ENCODE measurements at places on chromosomes 16 and 17.

- DNase-seq: no peak
Observed at GRCh38 chr17:80479246-80479566, 2.8 kb upstream of the NPTX1 start.

- DNase-seq: no peak
Observed at GRCh38 chr16:77738706-77739558, 16.6 kb downstream of the NUDT7 start.

GRCh38 chr17:68020409-68020756 lies 15.2 kb upstream of the KPNA2 start:
- DNase-seq: no peak

DNA sequence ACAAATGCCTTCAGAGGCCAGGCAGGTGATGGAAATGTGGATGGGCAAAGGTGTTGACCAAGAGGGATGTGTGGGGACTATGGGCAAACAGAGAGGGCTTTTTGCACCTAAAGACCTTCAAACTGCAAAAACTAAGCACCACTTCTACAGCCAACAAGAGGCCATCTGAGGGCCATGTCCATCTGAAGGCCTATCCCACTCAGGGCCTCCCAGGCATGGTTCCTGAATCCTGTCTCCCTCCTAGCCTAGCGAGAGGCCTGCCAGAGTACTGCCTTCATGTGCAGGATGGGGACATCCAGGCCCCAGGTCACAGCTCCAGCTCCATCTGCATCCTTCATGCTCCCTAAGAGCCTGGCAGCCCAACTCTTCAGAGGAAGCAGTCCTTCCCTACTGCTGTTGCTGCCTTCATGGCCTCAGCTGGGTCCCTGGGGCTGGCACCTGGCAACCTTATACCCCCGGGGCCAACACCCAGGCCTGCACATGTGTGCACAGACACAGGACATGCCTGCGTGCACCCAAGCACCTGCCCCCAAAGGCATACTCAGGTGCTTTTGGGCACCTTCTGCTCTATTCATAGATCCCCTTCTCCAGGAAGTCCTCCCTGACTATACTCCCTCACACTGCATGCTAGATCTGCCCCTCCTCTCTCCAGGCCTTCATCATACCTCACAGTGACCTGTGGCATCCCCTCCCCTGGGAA lies 95.2 kb downstream of the C16orf78 start:
- DNase-seq: no peak

DNA sequence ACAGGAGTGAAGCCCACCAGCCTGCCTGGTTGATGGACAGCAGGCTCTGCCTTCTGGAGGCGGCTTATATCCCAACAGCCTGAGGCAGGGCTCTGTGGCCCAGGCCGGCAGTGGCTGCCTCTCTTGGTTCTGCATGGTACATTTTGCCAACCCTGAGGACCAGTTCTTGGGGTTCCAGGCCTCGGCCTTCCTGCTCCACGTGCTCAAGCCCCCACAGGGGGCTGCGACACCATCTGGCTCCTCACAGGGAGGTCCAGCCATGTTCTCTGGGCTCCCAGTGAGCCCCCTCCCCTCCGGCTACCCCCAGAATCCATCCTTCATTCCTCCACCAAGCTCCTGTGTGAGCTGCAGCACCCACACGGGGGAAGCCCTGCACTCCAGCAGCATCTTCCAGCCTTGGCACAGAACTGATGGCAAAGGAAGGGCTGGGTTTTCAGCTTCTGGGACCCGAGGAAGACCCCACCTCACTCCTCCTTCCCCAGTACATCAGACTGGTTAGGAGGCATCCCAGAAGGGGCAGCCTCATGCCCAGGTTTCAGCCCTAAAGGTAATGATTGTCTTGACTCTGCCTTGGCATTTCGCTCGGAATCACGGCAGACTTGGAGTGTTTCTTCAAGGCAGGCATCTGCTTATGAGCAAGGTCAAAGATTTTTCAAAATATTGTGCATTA lies 231.2 kb downstream of the CPPED1 start:
- no peak for DNase-seq

DNA sequence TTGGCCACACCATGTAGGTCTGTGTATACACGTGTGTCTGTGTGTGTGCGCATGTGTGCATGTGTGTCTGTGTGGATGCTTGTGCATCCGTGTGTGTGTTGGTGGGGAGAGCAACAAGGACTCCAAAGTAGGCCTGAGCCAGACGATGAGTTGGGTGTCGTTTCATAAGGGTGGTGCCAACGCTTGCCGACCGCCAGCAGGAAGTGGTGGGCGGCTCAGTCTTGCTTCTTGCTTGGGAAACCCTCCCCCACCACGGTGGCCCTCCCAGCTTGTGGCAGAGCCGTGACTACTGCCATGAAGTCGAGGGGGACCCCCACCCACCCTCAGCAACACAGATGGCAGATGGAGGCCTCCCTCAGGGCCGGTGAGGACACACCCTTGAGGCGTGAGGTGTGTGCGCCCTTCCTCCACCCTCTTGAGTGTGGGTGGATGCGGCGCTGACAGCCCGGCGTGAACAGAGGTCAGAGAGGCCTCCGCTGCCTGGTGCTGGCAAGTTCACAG lies 17.5 kb downstream of the SBK1 start:
- DNase-seq: peak; percentile 82

DNA sequence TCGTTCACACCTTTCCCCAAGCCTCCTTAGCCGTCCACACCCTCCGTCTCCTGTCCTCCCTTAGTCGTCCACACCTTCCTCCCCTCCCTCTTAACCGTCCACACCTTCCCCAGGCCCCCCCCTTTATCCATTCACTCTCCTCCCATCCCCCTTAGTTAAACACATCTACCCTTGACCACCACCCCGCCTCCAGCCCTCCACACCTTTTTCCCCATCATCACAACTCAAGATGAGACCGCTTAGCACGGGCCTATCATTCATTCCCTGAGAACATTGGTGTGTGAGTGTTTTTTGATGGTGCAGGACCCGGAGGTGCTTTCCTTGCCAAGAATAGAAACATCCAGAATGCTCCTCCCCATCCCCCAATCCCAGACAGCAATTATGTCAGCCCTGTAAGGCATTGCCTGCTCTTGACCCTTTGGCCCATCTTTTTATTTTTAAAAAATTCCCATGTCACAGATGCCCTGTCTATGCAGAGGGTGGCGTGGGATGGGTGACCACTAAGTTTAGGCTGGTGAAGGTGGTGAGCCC lies 1.4 kb downstream of the TENT4B start:
- DNase-seq: no peak

- peak; percentile 80 for DNase-seq
Observed at GRCh38 chr17:80426671-80427326, 11.8 kb downstream of the ENDOV start.

GRCh38 chr16:89380681-89381080 lies 109.7 kb downstream of the ANKRD11 start:
- no peak for DNase-seq

- no peak for DNase-seq
Observed at GRCh38 chr17:76327696-76328095, 19.6 kb upstream of the QRICH2 start.

DNA sequence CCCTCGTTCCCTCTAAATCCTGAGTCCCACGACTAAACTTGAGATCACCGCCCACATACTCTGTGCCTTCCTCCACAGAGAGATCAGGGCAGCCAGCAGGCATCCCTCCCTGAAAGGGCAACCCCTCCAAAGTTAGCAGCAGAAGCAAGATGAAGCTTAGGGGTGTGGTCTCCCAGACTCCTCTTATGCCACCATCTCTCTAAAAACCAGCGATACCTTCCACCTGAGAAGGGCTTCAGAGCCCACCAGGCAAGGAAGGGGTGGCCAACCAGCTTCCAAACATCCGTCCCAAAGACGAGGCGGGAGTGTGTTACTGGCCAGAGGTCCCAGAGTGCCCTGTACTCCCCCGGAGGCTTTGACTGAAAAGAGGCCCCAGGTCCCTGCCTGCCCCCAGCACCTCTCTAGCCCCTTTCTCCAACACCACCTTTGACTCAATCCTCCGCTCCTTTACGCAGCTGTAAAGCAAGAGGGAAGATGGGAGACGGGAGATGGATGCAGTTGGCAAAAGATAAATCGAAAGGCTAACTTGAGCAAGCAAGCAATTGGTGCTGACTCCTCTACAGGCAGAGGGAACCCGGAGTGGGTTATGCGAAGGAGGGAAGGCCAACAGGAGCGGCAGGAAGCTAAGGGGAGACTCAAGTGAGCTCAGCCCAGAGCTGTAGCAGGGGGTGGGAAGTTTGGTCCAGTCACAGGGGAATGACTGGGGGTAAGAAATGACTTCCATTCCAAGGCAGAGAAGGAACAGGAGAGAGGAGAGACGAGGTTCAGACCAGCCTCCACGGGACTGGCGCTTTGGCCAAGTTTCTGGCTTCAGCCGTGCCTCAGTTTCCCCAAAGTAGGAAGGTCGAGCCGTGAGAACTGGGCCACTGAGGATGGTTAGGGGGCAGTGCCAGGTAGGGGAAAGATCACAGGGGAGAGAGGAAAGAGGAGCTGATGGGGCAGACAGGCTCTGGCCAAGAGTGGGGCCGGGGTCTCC lies 1.0 kb downstream of the ST3GAL2 start:
- no peak for DNase-seq

DNA sequence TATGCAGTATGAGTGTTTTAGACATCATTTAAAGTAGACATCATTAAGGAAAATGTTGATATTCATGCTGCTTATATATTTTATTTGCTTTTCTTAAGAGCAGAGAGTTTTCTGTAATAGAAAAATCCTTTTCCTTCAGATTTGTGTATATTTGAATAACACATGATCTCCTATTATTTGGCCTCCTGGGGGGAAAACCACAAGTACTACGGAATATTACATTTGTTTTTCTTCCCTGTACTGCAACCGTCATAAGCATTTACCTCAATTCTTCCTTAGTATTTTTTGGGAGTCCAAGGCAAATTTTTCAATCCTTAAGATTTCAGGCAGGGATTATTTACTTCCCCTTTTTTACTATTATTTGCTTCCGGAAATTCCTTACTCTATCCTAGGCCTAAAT lies 6.0 kb downstream of the RSPRY1 start:
- DNase-seq: no peak

GRCh38 chr17:5580367-5580766 lies 3.9 kb downstream of the NLRP1 start:
- no peak for DNase-seq

DNA sequence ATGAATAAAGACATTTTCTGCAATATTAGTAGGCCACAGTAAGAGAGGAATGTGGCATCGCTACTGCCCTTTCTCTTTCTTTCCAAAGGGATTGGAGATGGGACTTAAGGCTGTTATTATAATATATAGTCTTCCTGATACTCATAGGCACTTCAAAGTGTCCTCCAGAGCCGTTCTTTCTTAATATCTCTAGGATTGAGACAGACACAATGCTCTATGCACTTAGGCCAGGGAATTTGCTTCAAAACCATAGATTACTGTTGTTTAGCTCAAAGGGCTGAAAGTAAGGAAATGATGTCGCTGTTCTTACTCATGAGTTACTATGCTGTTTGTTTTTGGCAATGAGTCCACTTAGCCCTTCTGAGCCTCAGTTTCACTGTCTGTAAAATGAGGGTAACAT lies 590.5 kb downstream of the CDH11 start:
- no peak for DNase-seq

GRCh38 chr17:78882540-78883088 lies 20.4 kb downstream of the CEP295NL start:
- no peak for DNase-seq

DNA sequence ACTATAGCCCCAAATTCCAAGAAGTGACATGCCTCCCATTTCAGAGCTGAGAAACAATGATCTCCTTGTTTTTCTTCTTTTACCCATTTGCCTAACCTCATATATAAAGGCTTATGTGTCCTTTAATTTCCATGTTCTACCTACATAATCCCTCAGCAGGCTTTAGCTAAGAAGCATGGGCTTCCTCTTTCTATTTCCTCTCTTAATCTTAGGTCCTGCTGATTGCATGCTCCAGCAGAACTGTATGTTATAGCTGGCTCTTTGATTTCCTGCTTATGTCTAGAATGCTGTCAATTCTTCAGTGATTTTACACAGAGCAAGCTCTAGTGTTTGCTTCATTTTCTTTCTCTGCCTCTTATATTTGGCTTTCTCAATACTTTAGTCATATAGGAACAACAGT lies 151.7 kb upstream of the COX10 start:
- DNase-seq: no peak

GRCh38 chr16:73143576-73144422 lies 95.9 kb upstream of the ZFHX3 start:
- no peak for DNase-seq

GRCh38 chr16:12518241-12519175 lies 285.2 kb downstream of the CPPED1 start:
- no peak for DNase-seq

GRCh38 chr17:39364236-39365025 lies 37.0 kb downstream of the FBXL20 start:
- no peak for DNase-seq

DNA sequence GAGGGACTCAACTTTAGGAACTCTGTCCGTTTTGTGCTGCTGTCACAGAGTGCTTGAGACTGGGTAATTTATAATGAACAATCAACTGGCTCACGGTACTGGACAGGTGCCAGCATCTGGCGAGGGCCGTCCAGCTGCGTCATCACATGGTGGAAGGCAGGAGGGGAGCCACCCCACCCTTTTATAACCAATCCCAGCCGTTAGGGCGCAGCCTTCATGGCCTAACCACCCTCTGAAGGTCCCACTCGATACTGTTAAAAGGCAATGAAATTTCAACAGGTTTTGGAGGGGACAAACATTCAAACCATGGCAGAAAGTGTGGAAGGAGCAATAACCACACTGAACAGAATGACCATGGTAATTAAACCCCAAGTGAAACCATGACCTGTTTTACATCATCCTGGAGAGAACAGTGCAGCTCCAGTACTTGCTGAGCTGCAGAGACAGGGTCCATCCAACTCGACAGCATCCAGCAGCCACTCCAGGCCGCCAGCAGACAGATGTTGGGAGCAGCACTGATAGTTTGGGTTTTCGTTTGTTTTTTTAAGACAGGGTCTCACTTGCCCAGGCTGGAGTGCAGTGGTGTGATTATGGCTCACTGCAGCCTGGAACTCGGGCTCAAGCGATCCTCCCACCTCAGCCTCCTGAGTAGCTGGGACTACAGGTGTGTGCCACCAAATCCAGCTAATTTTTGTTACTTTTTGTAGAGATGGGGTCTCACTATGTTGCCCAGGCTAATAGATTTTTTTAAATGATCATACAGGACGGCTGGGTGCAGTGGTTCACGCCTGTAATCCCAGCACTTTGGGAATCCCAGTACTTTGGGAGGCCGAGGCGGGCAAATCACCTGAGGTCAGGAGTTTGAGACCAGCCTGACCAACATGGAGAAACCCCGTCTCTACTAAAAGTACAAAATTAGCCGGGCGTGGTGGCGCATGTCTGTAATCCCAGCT lies 11.0 kb downstream of the CHMP6 start:
- DNase-seq: no peak

DNA sequence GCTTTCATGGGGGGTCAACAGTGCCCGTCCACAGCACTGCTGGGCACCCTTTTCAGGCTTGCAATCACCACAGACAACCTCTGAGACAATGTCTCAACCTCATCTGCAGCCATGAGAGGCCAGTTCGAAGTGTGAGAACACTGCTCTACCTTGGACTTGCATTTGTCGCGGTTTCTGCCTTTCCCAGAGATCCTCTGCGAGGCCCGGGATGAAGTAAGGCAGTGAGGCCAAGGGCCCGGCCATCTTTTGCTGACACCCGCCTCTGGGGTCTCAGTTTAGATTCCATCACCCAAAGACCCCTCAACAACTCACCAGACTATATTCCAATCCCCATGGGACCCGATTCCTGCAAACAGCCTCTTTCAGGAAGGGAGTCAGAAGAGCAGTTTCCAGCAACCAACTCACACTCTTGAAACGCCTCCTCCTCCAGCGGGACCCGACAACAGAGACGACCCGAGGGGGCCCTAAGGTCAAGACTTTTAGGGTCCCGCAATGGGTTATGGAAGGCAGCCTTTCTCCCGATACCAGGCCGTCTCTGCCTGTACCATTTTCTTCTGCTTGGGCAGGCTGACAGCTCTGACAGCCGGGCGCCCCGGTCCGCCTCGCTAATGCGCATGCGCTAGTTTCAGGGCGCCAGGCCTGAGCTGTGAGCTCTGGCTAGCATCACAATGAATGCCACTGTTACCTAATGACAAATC lies 576.0 kb downstream of the KCNJ18 start:
- no peak for DNase-seq

Measured in stimulated activated CD4-positive, alpha-beta T cell treated with anti-CD3 and anti-CD28 coated beads, Interleukin-15, amount 100 ng/mL, for 48 hours (primary cell).